ENCODE measurements at places on chromosomes 3 and 15.

- H3K27ac ChIP-seq: no peak overlapping the region
- no peak for DNase-seq
- H3K36me3 ChIP-seq: no peaks in the 10 kb centered on the region
- H3K4me3 ChIP-seq: no peak overlapping the region
- H3K4me1 ChIP-seq: no peaks in the 10 kb centered on the region
Measured at GRCh38 chr3:117404730-117405129, 695.2 kb downstream of the TUSC7 start.

- H3K36me3 ChIP-seq: no peaks in the 10 kb centered on the region
- DNase-seq: no peak
- H3K27me3 ChIP-seq: no peaks in the 10 kb centered on the region
- no peaks in the 10 kb centered on the region for H3K4me1 ChIP-seq
- no peak overlapping the region for H3K27ac ChIP-seq
Measured at GRCh38 chr3:176321099-176321498, 876.2 kb downstream of the TBL1XR1 start.

DNA sequence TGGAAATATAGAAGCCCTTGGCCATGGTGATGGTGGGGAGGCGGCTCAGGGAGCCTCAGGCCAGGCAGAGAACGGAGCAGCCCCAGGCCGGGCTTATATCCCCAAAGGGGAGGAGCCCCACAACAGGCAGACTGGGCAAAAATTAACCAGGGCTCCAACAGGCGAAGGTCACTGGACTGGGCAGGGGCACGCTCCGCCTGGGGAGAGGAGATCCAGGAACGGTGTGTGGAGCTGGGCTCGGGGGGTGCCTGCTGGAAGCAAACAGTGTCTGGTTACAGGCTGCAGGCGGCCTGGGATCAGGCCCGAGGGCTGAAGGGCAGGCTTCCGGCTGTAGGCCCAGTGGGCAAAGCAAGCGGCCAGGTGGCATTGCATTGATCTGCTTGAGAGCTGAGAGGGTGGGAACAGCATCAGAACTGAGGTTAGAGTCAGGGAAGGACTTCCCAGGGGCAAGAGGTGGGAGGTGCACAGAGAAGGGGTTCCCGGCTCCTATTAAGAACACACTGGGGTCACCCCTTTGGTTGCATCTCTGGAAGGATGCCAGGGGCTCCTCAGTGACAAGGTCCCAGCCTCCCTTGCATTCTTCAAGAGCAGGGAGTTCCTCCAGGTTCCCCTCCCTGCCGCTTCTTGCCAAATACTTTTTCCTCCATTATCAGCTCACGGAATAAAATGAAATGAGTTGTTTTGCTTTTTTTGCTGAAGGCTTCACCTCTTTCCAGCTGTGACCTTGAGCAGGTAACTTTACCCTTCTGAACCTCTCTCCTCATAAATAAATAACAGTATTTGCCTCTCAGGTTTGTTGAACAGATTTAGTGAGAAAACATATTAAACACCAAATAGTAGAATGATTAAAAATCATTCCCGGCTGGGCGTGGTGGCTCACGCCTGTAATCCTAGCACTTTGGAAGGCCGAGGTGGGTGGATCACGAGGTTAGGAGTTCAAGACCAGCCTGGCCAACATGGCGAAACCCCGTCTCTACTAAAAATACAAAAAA is 7.8 kb downstream of the ANPEP start:
- no peak overlapping the region for H3K27ac ChIP-seq
- H3K27me3 ChIP-seq: no peaks in the 10 kb centered on the region
- H3K4me3 ChIP-seq: no peak overlapping the region
- H3K36me3 ChIP-seq: no peaks in the 10 kb centered on the region
- peaks cover 7% of the 10 kb centered on the region for H3K4me1 ChIP-seq
- no peak for DNase-seq

DNA sequence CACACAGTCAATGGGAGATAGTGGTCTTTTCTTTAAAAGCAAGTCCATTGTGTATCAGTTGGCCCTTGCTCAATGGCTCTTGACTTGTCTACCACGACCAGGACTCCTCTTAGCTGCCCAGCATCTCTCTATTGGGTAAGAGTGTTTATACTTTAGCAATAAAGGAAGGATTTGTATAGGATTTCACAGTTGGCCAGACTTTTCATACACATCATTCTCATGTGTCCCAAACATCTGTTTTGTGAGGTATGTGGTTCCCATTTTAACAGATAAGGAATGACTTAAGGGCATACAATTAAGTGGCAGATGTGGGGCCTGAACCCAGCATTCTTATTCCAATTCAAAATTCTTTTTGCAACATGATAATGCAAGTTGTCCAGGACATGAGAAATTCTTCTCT is 191.5 kb downstream of the CHST2 start:
- no peak overlapping the region for H3K27ac ChIP-seq
- no peak overlapping the region for H3K4me3 ChIP-seq
- H3K36me3 ChIP-seq: no peaks in the 10 kb centered on the region
- no peaks in the 10 kb centered on the region for H3K4me1 ChIP-seq
- H3K27me3 ChIP-seq: no peaks in the 10 kb centered on the region
- no peak for DNase-seq

DNA sequence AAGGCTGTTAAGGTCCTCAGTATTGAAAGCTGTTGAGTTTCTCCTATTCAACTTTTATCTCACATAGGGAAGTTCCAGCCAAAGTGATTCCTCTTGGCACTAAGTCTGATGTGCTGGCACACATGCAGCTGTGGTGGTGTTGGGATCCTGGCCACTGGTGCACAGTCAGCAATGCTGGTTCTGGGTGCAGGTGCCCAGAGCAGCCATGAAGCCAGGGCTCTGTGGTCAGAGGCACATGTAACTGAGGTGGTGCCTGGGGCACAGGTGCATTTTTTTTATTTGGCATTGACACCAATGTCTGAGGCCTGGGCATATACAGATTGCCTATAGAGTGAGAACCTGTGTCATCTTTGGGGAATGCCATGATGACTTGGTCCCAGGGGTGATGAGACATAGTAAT is 271.4 kb downstream of the POLQ start:
- H3K27ac ChIP-seq: no peak overlapping the region
- no peaks in the 10 kb centered on the region for H3K4me1 ChIP-seq
- H3K36me3 ChIP-seq: no peaks in the 10 kb centered on the region
- no peaks in the 10 kb centered on the region for H3K27me3 ChIP-seq

DNA sequence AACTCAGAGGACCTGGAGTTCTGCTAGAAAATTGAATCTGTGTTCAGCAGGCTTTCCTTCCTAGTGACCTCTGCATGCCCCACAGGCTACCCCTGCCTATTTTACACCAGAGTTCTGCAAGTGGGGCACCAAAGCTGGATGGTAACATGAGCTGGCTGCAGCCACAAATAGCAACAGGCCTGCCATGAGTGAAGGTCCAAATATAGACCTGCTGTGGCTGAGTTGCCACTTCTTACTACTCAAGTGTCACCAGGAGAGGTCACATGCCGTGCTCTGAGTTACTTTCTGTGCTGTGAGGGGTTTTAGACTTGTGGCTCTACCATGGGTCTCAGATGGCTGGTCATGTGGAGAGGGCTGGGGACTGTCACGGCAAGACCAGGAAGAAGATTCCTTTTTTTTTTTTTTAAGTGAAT is at the start of gene FSD2:
Gene FSD2, minus strand, starts transcription at position 76 of the 413 bp plus-strand sequence. CDS start 18,679 bp downstream, outside the sequence.
- DNase-seq: no peak
- no peaks in the 10 kb centered on the region for H3K36me3 ChIP-seq

DNA sequence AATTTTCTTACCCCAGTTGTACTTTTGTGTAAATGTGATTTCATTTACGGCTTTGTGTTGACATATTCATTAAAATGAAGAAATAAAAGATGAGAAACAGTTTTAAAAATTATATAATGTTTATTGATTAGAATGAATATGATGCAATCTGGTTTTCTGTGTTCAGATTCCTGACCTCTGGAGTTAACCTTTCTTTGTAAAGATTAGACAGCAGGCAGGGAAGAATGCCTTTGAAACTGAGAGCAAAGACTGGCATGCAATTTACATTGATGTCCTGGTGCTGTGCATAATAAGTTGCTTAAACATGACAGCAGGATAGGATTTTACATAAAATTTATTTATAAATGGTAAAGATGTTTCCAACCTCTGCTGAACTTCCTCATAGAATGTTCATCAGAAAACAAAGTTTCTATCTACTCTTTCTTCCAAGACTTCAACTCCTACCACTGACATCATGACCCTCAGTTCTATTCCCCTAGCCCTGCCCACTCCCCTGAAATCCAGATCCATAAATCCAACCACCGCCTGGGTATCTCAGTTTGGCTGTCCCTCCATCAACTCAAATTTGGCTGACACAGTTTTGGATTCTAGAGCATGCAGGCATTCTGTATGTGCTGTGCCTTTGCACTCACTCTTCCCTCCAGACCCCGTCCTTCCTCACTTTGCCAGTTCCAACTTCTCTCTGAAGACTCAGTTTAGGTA is 1.7 kb downstream of the HGD start:
- H3K27ac ChIP-seq: no peak overlapping the region
- no peaks in the 10 kb centered on the region for H3K36me3 ChIP-seq
- H3K4me1 ChIP-seq: no peaks in the 10 kb centered on the region
- no peak for DNase-seq

- no peaks in the 10 kb centered on the region for H3K36me3 ChIP-seq
- no peaks in the 10 kb centered on the region for H3K27me3 ChIP-seq
- DNase-seq: no peak
- no peak overlapping the region for H3K4me3 ChIP-seq
- no peak overlapping the region for H3K27ac ChIP-seq
Measured at GRCh38 chr3:189404797-189405484, 226.2 kb upstream of the TP63 start.

GRCh38 chr15:93497291-93497690 is 408.3 kb upstream of the RGMA start:
- no peaks in the 10 kb centered on the region for H3K27me3 ChIP-seq
- DNase-seq: no peak
- no peak overlapping the region for H3K4me3 ChIP-seq
- no peaks in the 10 kb centered on the region for H3K36me3 ChIP-seq
- no peak overlapping the region for H3K27ac ChIP-seq

GRCh38 chr3:46680298-46680826 is 13.1 kb downstream of the ALS2CL start:
- no peak for DNase-seq
- no peaks in the 10 kb centered on the region for H3K4me1 ChIP-seq
- no peak overlapping the region for H3K4me3 ChIP-seq
- H3K27ac ChIP-seq: no peak overlapping the region

GRCh38 chr15:68375191-68375631 is 56.8 kb downstream of the ITGA11 start:
- DNase-seq: no peak
- no peaks in the 10 kb centered on the region for H3K36me3 ChIP-seq
- H3K4me1 ChIP-seq: no peaks in the 10 kb centered on the region
- no peak overlapping the region for H3K27ac ChIP-seq

DNA sequence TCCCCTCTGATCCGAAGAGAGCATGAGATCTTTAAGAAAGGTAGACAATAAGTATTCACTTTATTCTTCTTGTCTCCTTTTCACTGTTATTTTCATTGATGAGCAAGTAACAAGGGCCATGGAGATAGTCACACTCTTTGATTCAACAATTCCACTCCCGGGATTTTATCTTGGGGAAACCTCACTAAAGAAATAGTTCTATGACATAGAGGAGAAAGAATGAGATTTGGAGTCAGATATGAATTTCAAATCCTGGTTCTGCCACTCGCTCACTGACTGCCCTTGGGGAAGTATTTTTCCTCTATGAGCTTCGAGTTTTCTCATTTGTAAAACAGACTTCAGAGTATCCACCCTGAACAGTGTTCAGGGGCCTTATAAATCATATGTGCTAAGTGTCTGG is 514.6 kb downstream of the NLGN1 start:
- H3K27ac ChIP-seq: no peak overlapping the region
- no peaks in the 10 kb centered on the region for H3K4me1 ChIP-seq
- no peak for DNase-seq
- H3K4me3 ChIP-seq: no peak overlapping the region
- H3K27me3 ChIP-seq: no peaks in the 10 kb centered on the region

DNA sequence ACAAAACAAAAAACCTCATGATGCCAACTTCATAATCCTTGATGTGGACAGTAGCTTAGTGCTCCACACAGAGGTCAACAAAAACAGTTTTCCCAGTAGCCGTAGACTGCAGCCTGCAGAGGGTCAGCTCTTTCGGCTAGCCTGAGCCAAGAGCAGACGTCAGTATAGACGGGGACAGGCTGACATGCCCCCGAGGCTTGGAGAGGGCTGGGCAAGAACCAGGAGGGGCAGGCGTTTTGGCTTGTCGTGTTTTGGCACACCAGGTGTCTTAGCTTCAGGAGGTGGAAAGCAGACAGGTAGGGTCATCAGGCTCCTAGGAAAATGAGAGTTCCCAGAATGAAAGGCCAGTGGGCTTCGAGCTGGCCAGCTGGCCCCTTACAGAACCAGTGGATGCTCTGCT is 21.8 kb downstream of the CAND2 start:
- peaks cover 39% of the 10 kb centered on the region for H3K36me3 ChIP-seq
- DNase-seq: no peak
- H3K4me1 ChIP-seq: peaks cover 4% of the 10 kb centered on the region
- no peak overlapping the region for H3K4me3 ChIP-seq

DNA sequence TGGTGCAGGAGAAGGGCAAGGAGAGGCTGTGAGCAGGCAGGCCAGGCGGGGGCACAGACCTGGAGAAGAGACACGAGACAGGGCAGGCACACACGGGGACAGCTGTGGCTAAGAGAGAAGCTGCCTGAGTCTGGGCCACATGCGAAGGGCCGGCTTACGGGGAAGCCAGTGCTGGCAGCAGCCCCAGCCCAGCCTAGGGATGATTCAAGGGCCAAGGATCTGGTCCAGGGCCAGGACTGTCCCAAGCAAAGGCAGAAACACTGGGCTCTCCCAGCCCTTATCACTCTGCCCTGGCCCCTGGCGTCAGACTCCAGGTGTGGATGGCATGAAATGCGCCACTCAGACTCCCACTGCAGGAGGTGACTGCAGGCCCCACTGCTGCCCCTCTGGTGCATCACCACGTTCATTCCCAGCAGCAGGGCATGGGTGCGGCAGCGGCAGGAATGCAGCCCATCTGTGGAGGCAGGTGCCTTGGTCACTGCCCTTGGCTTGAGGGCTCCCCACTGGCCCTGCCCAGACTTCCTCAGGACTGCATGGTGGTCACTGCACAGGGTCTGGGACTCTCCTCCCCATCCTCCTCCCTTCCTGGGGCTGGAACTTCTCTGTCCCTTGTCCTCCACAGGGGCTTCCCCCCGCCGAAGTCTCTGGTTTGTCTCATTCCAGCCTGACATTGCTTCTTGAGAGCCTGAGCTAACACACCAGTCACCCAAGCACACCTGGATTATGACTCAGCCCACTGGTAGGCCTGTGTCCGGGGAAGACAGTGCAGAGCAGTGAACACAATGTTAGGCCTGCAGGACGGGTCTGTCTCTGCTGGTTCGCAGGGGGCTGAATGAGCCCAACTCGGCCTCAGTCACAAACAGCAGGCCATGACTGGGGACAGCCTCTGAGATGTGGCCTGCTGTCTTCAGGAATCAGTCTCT is 69.3 kb downstream of the TBC1D2B start:
- H3K4me1 ChIP-seq: peaks cover 29% of the 10 kb centered on the region
- H3K27me3 ChIP-seq: no peaks in the 10 kb centered on the region
- no peak for DNase-seq
- H3K27ac ChIP-seq: peak overlapping the region; percentile 49
- H3K4me3 ChIP-seq: no peak overlapping the region

GRCh38 chr3:13934315-13934714 is 54.4 kb upstream of the WNT7A start:
- H3K36me3 ChIP-seq: no peaks in the 10 kb centered on the region
- DNase-seq: no peak
- no peaks in the 10 kb centered on the region for H3K4me1 ChIP-seq
- H3K27ac ChIP-seq: no peak overlapping the region
- no peak overlapping the region for H3K4me3 ChIP-seq

GRCh38 chr3:155651489-155652218 is 93.2 kb downstream of the PLCH1 start:
- no peaks in the 10 kb centered on the region for H3K36me3 ChIP-seq
- H3K4me1 ChIP-seq: no peaks in the 10 kb centered on the region
- no peaks in the 10 kb centered on the region for H3K27me3 ChIP-seq
- H3K27ac ChIP-seq: no peak overlapping the region
- DNase-seq: no peak

Measured in esophagus squamous epithelium (tissue), 5 donors.